IPS-NIHi11 (cell line): ENCODE measurements at places on chromosomes 5 and 9.

- no peak for DNase-seq
Measured at GRCh38 chr5:130289132-130290088, 385.1 kb downstream of the CHSY3 start.

DNA sequence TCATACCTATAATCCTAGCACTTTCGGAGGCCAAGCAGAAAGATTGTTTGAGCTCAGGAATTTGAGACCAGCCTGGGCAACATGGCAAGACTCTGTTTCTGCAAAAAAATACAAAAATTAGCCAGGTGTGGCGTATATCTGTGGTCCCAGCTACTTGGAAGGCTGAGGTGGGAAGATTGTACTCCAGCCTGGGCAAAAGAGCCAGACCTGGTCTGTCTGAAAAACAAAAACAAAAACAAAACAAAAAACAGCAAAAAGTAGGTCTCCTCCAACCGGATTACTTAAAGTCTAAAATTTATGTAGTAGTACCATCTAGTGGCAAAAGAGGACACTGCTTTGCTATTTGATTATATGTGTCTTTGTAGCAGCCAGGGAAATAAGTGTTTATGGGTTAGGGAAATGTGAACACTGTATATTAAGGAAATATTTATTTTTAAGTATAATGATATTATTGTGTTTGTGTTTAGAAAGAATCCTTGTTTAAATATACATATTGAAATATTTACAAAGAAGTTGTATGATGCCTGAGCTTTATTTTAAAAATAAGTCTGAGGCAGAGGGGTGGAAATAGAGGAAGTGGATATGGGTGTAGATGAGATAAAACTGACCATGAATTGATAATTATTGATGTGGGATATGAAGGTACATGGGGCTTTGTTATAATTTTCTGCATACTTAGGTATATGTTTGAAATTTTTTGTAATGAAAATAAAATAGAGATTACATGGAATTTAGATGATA, 20.0 kb downstream of the APC start:
- DNase-seq, result peak; percentile 43

DNA sequence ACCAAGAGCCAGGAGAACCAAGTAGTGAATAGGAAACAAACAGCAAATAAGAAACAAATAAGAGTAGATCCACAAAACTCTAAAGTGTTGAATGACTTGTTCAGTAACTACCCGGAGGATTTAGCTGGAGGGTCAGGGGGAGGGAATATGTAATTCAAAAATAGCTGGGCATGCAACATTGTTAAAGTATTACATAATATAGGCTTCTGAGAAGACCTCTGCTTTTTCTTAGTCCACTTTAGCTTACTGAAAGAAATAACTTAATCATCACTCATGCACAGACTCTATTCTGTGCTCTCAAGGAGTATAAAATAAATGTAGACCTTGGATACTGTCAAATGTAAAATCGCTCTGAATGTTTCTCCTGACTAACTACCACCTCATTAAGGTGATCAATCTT, 183.2 kb upstream of the POU5F2 start:
- DNase-seq, result no peak

DNA sequence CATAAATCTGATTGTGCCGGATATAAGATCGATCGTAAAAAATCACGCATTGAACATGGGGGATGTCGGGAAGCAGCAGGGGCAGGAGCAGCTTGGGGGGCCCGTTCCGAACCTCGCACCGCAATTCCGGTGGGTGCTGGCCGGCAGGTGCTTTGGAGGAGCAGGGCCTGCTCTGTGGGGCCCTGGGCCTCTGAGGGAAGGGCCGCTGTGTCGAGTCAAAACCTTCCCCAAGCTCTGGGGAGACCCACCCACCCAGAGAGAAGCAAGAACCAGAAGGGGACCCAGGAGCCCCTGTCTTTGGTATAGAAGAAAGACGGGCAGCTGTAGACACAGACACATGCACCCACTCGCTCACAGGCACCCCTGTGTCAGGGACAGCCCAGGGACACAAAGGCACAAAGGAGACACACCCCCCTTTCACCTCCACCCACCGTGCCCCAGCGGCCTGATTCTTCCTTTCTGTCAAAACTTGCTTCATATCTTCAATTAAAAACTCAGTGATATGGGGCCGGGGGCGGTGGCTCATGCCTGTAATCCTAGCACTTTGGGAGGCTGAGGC, 49.4 kb upstream of the ZBTB43 start:
- no peak for DNase-seq

GRCh38 chr9:133731876-133732638, 6.1 kb downstream of the SARDH start:
- DNase-seq, result peak; percentile 97

GRCh38 chr9:94778013-94778412, 51.5 kb downstream of the AOPEP start:
- DNase-seq, result no peak
